ENCODE measurements at places on chromosomes 5 and 9.

DNA sequence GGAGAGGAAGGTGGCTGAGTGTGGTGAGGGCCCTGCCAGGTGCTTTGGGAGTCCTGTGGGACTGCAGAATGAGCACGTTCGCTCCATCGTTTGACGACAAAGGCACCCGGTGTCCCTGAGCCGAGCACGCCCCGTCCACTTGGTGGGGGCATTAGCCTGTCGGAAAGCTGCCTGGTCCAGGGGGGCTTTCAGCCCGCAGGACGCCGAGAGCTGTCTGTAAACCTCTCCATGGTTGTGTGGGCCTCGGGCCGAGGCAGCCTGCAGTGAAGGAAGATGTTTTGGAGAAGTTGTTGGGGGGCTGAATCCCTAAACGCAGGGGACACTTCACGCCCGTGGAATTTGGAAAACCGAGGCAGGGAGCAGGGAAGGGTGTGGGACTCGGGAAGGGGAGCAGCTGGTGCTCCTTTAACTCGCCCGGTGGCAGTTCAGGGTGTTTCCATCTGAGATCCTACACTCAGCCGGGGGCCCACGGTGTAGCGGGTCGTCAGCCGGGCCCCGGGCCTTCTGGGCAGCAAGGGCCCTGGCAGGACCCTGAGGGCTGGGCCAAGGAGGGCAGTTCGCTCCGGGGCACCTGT is 53.8 kb downstream of the MRPL36 start:
- no peak for DNase-seq

GRCh38 chr9:5851445-5851844 is 18.5 kb upstream of the ERMP1 start:
- DNase-seq: no peak

DNA sequence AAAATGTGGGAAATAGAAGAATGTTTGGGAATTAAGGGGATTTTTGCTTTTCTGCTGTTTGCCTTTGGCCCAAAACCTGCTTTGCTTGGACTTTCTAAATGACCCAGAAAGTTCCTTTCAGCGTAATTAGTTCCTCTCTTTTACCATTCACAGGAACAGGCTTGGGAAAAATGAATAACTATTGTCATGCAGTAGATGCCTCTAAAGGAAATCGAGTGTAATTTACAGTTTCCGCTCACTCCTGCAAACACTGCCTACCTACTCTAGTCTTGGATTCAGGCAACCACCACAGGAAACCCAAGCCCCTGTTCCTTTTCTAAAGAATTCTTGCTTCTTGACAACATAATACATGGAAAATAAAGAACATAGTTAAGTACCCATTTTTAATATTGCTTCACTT is 25.0 kb downstream of the TTC23L start:
- DNase-seq: no peak

DNA sequence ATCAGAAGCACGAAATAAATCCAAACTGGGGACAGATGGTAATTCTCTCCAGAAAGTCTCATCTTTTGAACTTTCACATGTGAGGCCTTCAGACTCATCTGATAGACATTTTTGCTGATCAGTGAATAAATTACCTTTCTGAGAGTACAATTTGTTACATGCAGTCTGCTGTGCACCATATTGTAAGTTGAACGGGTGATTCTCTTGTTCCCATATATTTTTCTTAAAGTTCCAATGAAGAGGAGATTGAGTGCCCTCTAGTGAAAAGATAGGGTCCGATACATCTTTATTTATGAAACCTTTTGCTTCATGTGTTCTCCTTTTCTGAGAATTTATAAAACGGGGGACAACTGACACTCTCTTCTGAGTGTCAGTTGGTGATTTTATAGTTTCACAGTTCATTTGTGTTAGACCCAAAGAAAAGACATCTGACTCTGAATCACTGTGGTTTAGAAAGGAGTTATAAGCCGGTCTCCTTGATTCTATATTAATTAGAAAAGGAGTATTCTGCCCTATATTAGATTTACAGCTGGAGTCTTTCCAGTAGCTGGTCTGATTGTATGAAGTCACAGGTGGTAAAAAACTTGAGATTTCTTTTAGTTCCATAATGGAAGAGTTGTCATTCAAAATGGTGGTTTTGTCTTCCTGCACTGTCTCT is 30.4 kb downstream of the GNG10 start:
- no peak for DNase-seq

DNA sequence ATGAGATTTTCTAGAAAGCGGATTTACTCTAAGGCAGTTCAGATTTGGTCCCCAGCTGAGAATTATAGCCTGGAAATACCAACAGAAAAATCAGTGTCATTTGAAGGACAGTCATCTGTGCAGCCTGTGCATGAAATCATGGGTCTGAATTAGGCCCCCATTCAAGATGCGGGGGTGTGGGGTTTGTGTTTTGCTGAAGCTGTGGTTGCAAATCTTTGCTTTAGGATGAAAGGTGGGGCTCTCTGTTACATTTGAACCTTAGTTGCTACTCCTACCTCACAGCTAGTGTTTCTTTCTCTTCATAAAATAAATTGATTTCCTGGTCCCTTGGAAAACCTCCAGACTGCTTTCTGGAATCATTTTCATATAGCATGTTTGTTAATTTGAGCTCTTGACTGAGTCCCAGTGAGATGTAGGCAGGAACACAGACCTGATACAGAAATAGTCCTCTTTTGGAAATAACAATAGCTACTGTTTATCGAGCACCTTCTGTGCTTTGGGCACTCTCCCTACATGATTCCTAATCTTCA is 4.8 kb upstream of the ABL1 start:
- no peak for DNase-seq

DNA sequence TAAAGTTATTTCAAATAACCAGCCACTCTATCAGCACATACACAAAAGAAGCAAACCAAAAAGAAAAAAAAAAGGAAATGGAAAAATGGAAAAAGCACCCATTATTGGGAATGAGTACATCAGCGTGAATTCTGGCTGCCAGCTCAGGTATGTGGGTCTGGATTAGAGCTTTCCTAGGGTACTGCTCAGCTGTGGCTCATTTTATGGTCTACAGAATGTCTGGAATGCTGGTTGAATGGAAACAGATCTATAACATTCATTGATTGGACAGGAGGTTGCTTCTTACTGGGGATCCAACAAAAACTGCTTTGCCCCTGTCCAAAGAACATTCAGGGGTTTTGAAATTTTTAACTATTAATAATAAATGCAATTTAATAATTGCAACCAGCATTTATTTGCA is 3.9 kb upstream of the CAST start:
- no peak for DNase-seq

- no peak for DNase-seq
Observed at GRCh38 chr5:65076251-65076869, 307.6 kb downstream of the CWC27 start.
